ENCODE measurements at places on chromosomes 2 and 18.

DNA sequence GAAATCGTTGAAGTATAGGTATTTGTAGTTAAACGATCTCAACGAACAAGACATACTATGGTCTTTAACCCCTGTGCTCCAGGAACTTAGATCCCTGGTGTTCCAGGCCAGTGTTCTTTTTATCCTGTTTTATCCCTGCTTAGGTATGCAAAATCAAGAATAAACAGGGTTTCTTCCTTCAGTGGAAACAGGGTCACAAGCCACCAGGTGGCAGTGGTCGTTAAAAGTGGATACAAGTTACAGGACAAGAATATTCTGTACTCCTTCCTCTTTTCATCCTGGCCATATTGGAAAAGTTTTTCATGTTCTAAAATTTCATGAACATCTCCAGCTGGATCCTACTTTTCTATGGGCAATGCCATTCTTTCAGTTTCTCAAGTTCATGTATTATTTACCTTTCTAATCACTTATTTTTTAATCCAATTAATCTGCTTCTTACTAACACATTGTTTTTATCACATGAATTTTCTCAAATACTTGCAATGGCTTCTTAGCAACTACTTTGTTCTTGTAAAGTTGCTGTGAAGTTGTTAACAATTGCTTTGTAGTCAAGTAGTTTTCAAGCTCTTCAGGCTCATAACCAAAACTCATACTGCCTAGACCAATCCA lies 16.4 kb upstream of the HNMT start:
- peak; percentile 33 for DNase-seq

- peak; percentile 47 for DNase-seq
These were observed 62.6 kb upstream of the STK17B start for GRCh38 chr2:196233805-196234475.

- DNase-seq: peak; percentile 54
These were observed 31.5 kb downstream of the ACVR1C start for GRCh38 chr2:157596992-157597681.

GRCh38 chr2:126655051-126655450 lies 907 bp upstream of the GYPC start:
- DNase-seq: no peak

GRCh38 chr18:36561046-36561445 lies 263.5 kb downstream of the FHOD3 start:
- no peak for DNase-seq

GRCh38 chr2:111050701-111051376 lies 69.9 kb upstream of the BCL2L11 start:
- no peak for DNase-seq

GRCh38 chr2:43136876-43137275 lies 89.5 kb downstream of the ZFP36L2 start:
- peak; percentile 84 for DNase-seq

DNA sequence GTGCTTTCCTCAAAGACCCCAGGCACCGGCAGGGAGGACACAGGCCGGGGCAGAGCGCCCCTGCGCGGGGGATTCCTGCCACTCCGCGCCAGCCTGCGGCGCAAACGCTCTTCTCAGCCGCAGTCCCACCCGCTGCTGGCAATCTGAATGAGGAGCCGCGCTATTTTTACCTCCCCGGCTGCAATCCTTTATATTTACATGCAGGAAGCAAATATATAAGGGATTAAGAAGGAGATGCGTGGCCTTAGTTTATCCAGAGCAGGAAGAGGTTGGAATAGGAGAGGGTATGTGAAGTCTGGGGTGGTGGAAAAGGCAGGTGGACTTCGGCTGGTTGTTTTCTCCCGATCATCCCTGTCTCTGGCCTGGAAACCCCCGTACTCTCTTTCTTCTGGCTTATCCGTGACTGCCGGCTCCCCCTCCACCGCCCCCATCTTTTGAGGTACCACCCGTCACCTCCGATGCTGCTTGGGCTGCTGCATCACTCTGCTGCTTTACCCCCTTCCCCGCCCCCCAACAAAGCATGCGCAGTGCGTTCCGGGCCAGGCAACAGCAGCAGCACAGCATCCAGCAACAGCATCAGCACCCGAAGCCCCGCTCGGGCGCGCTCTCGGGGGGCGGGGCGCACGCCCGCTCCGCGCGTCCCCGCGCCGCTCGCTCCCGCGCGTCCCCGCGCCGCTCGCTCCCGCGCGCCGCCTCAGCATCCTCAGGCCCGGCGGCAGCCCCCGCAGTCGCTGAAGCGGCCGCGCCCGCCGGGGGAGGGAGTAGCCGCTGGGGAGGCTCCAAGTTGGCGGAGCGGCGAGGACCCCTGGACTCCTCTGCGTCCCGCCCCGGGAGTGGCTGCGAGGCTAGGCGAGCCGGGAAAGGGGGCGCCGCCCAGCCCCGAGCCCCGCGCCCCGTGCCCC lies at the start of gene ADAM23:
Gene ADAM23 (plus strand): TSS at position 700 of the 902 bp plus-strand sequence. CDS start 335 bp downstream, outside the sequence.
- DNase-seq: peak; percentile 46

GRCh38 chr18:76314496-76314895 lies 180.5 kb downstream of the ZNF516 start:
- no peak for DNase-seq

Measured in CD4-positive, alpha-beta T cell treated with Interleukin-21 for 1 hour (primary cell).